ENCODE measurements at places on chromosomes 6 and 20.

- DNase-seq: no peak
Observed at GRCh38 chr6:54579011-54579410, 267.6 kb upstream of the FAM83B start.

GRCh38 chr20:51428401-51429143 is 113.9 kb downstream of the NFATC2 start:
- peak; percentile 40 for DNase-seq

DNA sequence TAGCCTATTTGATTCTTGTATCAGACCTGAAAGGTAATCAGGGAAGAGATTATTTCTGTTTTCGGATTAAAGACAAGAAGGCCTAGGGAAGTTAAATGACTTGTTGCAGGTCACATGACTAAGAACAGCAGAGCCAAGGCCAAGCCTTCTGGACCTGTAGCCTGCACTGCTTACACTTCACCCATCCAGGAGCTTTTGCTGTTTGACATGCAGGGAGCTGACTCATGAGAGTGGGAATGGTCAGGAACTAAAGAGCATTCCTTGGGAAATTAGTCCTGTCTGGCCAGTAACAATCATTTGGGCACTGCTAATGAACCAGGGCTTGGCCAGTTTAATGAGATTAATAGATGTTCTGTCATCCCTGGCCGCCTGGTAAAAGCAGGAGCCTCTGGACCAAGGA is 46.8 kb downstream of the EIF2S2 start:
- no peak for DNase-seq

GRCh38 chr6:130252527-130253237 is 29.9 kb upstream of the SAMD3 start:
- DNase-seq: no peak

DNA sequence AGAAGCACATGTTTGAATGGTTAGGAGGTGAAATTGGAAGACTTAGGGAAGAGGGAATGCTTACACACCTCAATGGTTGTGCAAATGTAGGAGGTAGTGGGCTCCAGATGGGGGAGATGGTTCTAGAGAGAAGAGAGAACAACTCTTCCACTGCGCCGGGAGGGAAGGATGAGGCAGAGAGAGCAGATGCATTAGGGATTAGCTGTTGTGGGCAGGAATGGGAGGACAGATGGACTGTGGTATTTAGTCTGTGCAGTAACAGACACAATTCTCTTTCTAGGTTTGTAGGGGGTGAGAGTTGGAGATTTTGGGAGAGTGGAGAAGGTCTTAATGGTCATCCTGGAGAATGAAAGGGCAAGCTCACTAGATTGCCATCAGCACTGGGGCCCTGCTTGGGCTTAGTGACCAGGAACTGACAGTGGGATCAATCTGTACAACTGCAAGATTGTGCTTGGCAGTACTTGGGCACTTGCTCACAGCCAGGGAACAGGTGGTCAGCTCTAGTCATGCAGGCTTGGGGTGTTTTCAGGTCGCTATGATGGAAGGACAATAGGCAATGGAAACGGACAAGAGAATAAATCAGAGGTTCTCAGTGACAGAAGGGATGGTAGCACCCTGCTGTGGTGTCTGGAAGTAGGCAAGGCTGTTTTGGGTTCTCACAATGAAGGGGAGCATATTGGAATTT is 182.0 kb upstream of the MYLIP start:
- no peak for DNase-seq

- DNase-seq: no peak
Observed at GRCh38 chr6:5707281-5708045, 299.3 kb downstream of the NRN1 start.

DNA sequence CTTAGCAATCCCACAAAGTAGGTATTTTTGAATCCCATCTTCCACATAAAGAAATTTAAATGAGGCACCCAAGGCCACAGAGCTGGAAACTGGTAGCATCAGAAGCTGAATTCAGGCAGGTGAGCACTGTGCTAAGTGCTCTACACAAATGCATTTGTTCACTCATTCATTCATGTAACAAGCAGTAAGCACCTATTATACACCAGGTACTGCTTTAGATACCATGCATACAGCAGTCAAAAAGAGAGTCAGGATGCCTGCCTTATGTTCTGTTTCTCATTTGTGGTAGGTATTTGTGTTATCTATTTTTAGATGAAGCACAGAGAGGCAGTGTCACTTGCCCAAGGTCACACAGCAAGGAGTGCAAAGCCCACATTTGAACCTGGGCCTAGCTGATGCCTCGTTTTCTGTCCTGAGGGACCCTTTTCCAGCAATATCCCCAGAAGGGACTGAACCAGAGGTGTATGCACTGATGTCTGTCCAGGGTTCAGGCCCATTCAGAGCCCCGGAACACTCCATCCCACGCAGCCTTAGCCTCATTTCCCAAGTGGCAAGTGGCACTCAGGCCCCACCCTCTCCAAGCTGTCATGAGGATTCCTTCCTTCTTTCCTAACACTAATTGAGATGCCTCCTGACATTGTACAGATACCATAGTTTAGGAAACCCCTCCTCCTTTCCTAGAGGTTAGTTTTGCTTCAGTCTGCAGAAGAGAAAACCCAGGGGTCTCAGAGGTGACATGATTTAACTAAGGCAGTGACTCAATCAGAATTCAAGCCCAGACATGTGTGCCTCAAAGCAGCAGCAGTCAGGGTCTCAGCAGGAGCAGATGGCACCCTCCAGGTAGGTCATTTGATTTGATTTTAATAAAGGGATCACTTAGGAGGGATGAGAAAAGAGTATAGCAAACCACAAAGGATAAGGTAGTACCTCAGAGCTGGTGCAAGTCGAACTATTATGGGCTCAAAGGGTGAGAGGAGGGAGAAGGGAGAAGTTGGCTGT is 61.2 kb upstream of the SIRPA start:
- DNase-seq: no peak

DNA sequence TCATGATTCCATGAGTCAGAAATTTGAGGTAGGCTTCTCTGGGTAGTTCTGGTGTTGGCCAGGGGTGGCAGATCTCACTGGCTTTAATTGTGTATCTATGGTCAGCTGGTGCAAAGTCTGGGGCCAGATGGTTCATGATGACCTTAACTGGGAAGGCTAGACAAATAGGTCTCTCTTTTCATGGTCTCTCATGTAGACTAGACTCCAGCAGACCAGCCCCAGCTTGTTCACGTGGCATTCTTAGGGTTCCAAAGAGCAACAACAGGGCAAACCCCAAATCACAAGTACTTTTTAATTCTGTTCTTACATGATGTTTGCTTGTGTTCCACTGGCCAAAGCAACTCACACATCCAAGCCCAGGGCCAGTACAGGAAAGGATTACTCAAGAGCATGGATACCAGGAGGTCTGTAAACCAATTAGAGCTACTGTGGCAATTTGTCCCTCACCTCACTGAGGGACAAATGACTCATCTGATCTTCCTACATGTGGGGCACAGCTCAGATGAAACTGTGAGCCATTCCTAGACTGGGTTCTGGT is 79.5 kb upstream of the PBOV1 start:
- no peak for DNase-seq

GRCh38 chr20:51452091-51452613 is 90.4 kb downstream of the NFATC2 start:
- no peak for DNase-seq

DNA sequence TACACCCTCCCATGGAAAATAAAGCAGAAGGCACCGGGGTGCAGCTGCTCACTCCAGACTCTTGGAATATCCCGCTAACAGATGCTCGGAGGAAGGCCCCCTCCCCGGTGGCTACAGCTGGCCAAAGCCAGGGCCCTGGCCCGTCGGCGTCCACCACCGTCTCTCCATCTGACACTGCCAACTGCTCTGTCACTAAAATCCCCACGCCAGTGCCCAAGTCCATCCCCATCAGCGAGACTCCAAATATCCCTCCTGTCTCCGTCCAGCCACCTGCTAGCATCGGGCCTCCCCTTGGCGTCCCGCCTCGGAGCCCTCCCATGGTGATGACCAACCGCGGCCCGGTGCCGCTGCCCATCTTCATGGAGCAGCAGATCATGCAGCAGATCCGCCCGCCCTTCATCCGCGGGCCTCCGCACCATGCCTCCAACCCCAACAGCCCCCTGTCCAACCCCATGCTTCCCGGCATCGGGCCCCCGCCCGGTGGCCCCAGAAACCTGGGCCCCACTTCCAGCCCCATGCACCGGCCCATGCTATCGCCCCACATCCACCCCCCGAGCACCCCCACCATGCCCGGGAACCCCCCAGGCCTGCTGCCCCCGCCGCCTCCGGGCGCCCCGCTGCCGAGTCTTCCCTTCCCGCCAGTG is 143.9 kb downstream of the SOBP start:
- DNase-seq: no peak

All from left ventricle myocardium inferior (tissue), 1 donor.